ENCODE measurements at places on chromosomes 4 and X. TPM values are rescaled to one million over a fixed set of nuclear protein-coding genes. Genes with fewer than 3 reads are reported as not detected.

- H3K27me3 ChIP-seq, result no peaks in the 10 kb centered on the region
- H3K27ac ChIP-seq, result peak overlapping the region; percentile 86
- H3K4me3 ChIP-seq, result peak overlapping the region; percentile 33
- H3K4me1 ChIP-seq, result no peaks in the 10 kb centered on the region
- no peak for DNase-seq
These were observed 933.2 kb downstream of the ADGRL3 start for GRCh38 chr4:62133101-62133897.

GRCh38 chr4:8117278-8117682, 41.3 kb downstream of the ABLIM2 start:
- no peak for DNase-seq
- H3K36me3 ChIP-seq, result no peaks in the 10 kb centered on the region
- peak overlapping the region; percentile 71 for H3K27ac ChIP-seq
- no peaks in the 10 kb centered on the region for H3K27me3 ChIP-seq
- no peak overlapping the region for H3K4me3 ChIP-seq

Gene TASL
- 0.59 TPM for total RNA-seq

GRCh38 chr4:116005806-116006088, 892.3 kb upstream of the NDST4 start:
- no peaks in the 10 kb centered on the region for H3K36me3 ChIP-seq
- H3K27ac ChIP-seq, result no peak overlapping the region
- DNase-seq, result no peak
- no peaks in the 10 kb centered on the region for H3K4me1 ChIP-seq

Gene GAGE12F
- total RNA-seq, result not detected

GRCh38 chr4:122010610-122011009, 58.8 kb upstream of the TRPC3 start:
- no peaks in the 10 kb centered on the region for H3K27me3 ChIP-seq
- H3K4me1 ChIP-seq, result no peaks in the 10 kb centered on the region
- DNase-seq, result no peak
- H3K27ac ChIP-seq, result no peak overlapping the region

DNA sequence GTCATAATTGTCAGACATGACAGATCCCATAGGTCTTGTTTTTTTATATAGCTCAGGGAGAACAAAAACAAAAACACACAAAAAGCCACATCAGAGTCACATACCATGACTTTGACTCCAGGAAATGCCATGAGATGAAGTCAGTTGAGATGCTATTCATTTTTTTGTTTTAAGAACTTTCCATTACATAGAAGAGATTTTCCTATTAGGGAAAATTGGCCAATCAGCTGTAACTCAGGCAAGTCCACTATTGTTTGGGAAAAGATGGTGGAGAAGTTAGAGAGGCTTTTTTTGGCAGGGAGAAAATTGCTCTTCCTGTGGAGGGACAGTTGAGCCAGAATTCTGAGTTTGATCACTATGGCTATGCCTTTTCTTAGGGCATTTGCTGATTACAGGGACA, 72.6 kb downstream of the SMARCA5 start:
- no peak overlapping the region for H3K27ac ChIP-seq
- no peaks in the 10 kb centered on the region for H3K27me3 ChIP-seq
- H3K4me1 ChIP-seq, result no peaks in the 10 kb centered on the region
- no peak for DNase-seq

GRCh38 chr4:158644760-158645159, 26.9 kb downstream of the C4orf46 start:
- no peaks in the 10 kb centered on the region for H3K4me1 ChIP-seq
- no peaks in the 10 kb centered on the region for H3K36me3 ChIP-seq
- no peaks in the 10 kb centered on the region for H3K27me3 ChIP-seq

- peak overlapping the region; percentile 59 for H3K27ac ChIP-seq
- H3K4me3 ChIP-seq, result no peak overlapping the region
These were observed 164.1 kb downstream of the GASK1B start for GRCh38 chr4:158008551-158009218.

GRCh38 chr4:24330172-24330571, 254.2 kb downstream of the DHX15 start:
- no peaks in the 10 kb centered on the region for H3K4me1 ChIP-seq
- no peaks in the 10 kb centered on the region for H3K36me3 ChIP-seq
- DNase-seq, result no peak
- H3K4me3 ChIP-seq, result no peak overlapping the region

Gene BGN
- total RNA-seq, result 141 TPM

DNA sequence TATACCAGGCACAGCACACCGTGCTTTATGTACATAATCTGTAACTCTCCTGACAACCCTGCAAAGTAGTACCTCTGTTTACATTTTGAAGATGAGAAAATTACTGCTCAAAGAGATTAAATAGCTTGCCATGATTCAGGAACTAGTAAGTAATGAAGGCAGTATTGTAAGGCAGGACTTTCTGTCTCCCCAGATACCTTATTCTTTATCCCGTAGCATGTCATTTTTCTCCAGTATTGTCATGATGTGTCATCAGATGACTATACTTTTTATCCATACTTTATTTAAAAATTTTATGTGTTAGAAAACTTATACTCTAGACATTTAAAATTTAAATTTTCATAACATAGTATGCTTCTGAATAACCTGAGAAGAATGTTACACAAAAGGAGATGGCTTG, 188.3 kb upstream of the NUDT6 start:
- no peaks in the 10 kb centered on the region for H3K4me1 ChIP-seq
- H3K36me3 ChIP-seq, result no peaks in the 10 kb centered on the region
- no peak for DNase-seq
- H3K4me3 ChIP-seq, result no peak overlapping the region
- no peak overlapping the region for H3K27ac ChIP-seq

DNA sequence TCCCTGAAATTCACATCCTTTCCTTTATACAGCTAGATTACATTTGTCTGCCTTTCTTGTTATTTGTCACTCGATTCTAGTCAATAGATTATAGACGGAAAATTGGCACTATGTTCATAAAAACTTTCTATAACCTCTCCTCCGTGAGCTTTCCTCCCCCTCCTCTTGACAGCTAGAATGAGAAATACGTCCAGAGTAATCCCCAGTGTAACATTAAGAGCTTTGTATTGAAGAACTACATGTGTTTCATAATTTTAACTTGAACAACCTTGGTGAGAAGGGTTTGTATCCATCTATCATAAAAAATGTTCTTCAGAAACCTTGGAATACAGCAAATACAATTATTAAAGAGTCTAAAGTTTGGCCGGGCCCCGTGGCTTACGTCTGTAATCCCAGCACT, 1707.4 kb downstream of the PCDH7 start:
- H3K4me3 ChIP-seq, result no peak overlapping the region
- DNase-seq, result no peak
- H3K27ac ChIP-seq, result no peak overlapping the region
- no peaks in the 10 kb centered on the region for H3K4me1 ChIP-seq
- H3K36me3 ChIP-seq, result no peaks in the 10 kb centered on the region

GRCh38 chr4:111814961-111815360, 330.3 kb upstream of the FAM241A start:
- H3K27ac ChIP-seq, result no peak overlapping the region
- DNase-seq, result no peak
- H3K4me1 ChIP-seq, result no peaks in the 10 kb centered on the region
- no peaks in the 10 kb centered on the region for H3K27me3 ChIP-seq
- no peak overlapping the region for H3K4me3 ChIP-seq

Gene GPR50
- not detected for total RNA-seq

Gene ZCCHC13
- total RNA-seq, result not detected

Gene PLXNB3
- total RNA-seq, result 8.2 TPM

Gene TBC1D14
- total RNA-seq, result 33.7 TPM

DNA sequence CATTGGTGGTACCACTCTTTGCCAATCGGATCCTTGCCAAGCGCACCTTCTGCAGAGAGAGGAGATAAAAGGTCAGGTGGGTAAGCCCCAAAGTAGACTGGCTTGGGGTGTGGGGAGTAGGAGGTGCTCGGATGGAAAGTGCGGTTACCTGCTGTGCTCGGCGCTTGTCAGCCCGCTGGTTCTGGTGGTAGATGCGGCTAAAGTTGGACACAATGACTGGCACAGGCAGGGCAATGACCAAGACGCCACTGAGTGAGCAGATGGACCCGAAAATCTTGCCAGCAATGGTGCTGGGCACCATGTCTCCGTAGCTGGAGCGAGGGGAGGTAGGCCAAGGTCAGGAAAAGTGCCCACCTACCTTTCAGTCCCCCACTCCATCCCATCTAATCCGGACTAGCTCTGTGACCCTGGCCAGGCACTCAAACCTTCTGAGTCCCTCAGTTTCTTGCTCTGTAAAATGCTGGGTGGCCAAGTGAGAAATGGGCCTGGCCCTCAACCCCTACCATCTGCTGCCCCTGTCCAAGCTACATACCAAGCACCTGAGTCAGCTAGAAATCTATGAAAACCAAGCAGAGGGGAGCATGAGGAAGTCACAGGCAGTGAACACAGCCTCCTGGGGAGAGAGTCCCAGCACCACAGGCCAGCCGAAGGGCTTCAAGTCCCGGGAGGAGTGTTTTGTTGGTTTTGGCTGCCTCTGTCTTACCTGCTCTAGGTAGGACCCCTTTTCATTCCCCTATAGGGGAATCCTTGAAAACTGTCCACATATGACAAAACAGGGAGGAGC, 4.7 kb downstream of the KCND1 start:
- no peaks in the 10 kb centered on the region for H3K36me3 ChIP-seq
- H3K27me3 ChIP-seq, result no peaks in the 10 kb centered on the region
- no peak overlapping the region for H3K4me3 ChIP-seq
- H3K4me1 ChIP-seq, result no peaks in the 10 kb centered on the region
- no peak overlapping the region for H3K27ac ChIP-seq

GRCh38 chr4:125101719-125102118, 213.0 kb upstream of the FAT4 start:
- no peak overlapping the region for H3K27ac ChIP-seq
- DNase-seq, result no peak
- no peaks in the 10 kb centered on the region for H3K27me3 ChIP-seq
- H3K36me3 ChIP-seq, result no peaks in the 10 kb centered on the region
- H3K4me3 ChIP-seq, result no peak overlapping the region

GRCh38 chr4:3745886-3746656, 20.1 kb upstream of the ADRA2C start:
- no peaks in the 10 kb centered on the region for H3K4me1 ChIP-seq
- no peak overlapping the region for H3K27ac ChIP-seq
- peaks cover 6% of the 10 kb centered on the region for H3K27me3 ChIP-seq
- no peaks in the 10 kb centered on the region for H3K36me3 ChIP-seq
- DNase-seq, result no peak
- no peak overlapping the region for H3K4me3 ChIP-seq

Gene FGA
- total RNA-seq, result not detected

Gene ZNF275
- total RNA-seq, result 7.2 TPM

Gene GABRA4
- total RNA-seq, result 0.55 TPM

DNA sequence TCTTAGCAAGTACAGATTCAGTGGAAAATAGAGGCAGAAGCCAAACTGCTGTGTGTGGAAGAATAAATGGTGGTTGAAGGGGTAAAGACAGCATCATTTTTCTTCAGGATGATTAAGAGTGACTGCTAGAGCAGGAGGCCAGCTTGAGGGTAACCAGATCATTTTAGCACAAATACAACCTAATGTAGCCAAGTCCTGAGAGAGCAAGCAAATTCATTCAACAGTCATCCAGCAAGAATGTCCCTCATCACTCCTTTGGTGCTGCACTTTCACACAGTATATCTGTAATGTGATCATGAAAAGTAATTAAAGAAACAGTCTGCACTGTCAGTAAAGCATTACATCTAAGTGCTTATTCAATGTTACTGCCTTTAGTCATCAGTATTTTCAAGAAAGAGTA, 44.8 kb downstream of the NPFFR2 start:
- DNase-seq, result no peak
- no peak overlapping the region for H3K4me3 ChIP-seq
- no peaks in the 10 kb centered on the region for H3K27me3 ChIP-seq
- no peak overlapping the region for H3K27ac ChIP-seq
- no peaks in the 10 kb centered on the region for H3K4me1 ChIP-seq

DNA sequence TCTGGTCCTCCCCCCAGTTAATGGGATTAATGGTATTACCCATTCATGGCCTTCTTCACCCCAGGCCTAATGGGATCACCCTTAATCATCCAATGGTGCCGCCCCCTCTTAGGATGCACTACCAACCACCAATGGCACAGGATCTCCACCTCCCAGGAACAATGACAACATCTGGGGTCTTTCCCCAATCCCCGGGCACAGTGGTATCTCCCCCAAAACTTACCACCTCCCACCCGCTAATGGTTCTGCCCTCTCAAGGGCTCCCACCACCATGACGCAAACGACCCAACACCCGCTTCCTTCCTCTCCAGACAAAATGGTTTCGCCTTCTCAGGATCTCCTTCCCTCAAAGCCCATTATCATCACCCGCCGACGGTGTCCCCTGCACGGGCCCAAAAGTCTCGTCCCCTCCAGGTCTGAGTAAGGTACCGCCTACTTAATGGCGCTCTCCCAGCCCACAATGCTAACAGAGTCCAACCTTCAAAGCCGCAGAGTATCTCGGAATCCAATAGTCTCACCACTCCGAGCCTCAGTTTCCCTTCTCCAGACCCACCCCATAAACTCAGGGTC, 458 bp downstream of the GRIPAP1 start:
- no peaks in the 10 kb centered on the region for H3K36me3 ChIP-seq
- no peak for DNase-seq
- H3K4me3 ChIP-seq, result peak overlapping the region; percentile 58
- H3K27ac ChIP-seq, result peak overlapping the region; percentile 60
- H3K27me3 ChIP-seq, result no peaks in the 10 kb centered on the region

DNA sequence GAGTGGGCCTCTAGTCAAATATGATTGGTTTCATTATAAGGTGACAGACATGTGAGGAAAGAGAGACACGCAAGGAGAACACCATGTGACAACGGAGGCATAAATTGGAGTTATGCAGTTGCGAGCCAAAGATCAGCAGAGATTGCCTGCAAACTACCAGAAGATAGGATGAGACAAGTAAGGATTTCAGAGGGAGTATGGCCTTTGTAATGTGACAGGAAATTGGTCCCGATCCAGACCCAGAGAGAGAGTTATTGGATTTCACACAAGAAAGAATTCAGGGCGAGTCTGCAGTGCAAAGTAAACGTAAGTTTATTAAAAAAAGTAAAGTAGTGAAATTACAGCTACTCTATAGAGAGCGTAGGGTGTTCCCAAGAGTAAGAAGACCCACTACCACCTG, 35.7 kb upstream of the NDST4 start:
- no peak overlapping the region for H3K4me3 ChIP-seq
- H3K27me3 ChIP-seq, result no peaks in the 10 kb centered on the region
- no peaks in the 10 kb centered on the region for H3K36me3 ChIP-seq
- no peak overlapping the region for H3K27ac ChIP-seq
- H3K4me1 ChIP-seq, result no peaks in the 10 kb centered on the region
- no peak for DNase-seq

- no peaks in the 10 kb centered on the region for H3K36me3 ChIP-seq
- H3K27me3 ChIP-seq, result no peaks in the 10 kb centered on the region
- no peak for DNase-seq
- H3K27ac ChIP-seq, result no peak overlapping the region
- no peaks in the 10 kb centered on the region for H3K4me1 ChIP-seq
These were observed 38.9 kb upstream of the TLR2 start for GRCh38 chr4:153645183-153645582.

- no peak overlapping the region for H3K4me3 ChIP-seq
- no peaks in the 10 kb centered on the region for H3K4me1 ChIP-seq
- no peak overlapping the region for H3K27ac ChIP-seq
- no peak for DNase-seq
These were observed 98.9 kb upstream of the ADRA2C start for GRCh38 chr4:3667258-3667657.

Gene CSN2
- not detected for total RNA-seq

GRCh38 chrX:148051973-148052372, 70.8 kb downstream of the FMR1NB start:
- no peaks in the 10 kb centered on the region for H3K36me3 ChIP-seq
- H3K27me3 ChIP-seq, result no peaks in the 10 kb centered on the region
- no peak overlapping the region for H3K27ac ChIP-seq

Gene ITM2A
- total RNA-seq, result 42.7 TPM
